NCI-H526 (cell line): ENCODE measurements at places on chromosomes 16 and 17.

- DNase-seq = no peak
Measured at GRCh38 chr16:66079671-66080334, 286.7 kb upstream of the CDH5 start.

DNA sequence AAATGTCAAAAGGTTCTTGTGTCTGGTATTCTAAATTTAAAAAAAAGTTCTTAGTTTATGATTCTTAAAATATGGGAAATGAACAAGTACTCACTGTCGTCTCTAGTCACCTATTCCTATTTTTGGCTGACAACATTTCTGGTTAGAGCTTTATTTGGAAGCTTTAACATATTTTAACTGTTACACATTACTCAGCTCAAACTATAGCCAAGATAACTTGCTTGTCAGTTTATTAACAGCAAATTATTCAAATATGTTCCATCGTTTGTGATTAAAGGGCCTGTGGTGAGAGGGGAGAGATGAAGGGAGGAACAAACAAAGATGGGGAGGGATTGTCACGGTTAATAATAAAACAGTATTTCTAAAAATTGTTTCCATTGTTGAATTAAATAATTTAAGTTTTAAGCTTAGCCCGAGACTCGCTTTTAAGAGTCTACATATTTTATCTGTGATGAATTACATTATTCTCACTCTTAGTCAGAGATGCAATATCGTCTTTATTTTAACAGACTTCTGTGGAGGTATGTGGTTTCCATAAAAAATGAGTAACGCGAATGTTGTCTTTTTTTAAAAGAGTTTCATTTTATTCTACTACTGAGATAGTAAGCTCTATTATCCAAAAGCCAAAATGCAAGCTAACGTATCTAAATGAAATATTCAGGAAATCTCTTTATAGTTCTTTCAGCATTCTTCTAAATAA is 321.9 kb upstream of the PMFBP1 start:
- DNase-seq = no peak

DNA sequence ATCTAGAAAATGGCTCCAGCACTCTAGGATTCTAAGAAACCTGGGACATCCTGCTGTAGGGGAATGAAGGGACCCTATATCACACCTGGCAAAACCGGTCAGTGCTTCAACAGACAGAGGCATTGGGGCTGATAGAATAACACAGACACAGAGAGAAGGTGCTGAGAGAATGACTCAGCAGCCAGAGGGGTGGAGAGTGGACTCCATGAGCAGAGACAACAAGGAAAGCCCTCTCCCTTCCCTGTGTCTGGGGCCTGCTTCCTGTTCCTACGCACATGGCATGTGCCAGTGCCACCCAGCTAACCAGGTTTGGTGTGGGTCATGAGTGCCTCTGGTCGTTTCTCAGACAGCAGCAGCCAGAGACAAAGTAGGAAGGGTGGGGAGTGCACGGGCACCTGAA is 140.3 kb downstream of the CCT6B start:
- no peak for DNase-seq

- no peak for DNase-seq
Measured at GRCh38 chr17:50330151-50330775, 15.7 kb upstream of the XYLT2 start.

DNA sequence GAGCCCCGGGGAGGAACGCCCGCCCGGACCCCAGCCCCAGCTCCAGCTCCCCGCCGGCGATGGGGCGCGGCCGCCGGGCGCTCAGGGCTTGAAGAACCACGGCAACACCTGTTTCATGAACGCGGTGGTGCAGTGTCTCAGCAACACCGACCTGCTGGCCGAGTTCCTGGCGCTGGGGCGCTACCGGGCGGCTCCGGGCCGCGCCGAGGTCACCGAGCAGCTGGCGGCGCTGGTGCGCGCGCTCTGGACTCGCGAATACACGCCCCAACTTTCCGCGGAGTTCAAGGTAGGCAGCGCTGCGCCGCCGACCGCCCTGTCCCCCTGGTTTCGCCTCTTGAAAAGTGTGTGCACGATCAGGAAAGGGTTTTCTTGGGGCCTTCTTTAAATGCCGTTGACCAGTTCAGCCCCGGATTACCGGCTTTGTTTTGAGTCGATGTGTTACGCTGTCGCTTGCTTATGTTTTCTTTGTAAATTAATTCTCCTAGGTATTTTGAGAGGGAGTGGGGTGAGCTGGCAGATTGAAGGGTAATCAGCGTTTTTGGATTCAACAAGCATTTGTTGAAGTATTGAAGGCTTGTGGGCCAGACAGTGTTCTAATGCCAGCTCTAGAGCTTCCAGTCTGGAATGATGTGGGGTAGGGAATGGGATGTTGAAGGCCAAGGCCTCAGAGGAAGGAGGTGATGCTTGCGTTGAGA is 681 bp downstream of the USP43 start:
- DNase-seq = peak; percentile 32

GRCh38 chr16:88651276-88651988 is 579 bp upstream of the CYBA start:
- DNase-seq = no peak

DNA sequence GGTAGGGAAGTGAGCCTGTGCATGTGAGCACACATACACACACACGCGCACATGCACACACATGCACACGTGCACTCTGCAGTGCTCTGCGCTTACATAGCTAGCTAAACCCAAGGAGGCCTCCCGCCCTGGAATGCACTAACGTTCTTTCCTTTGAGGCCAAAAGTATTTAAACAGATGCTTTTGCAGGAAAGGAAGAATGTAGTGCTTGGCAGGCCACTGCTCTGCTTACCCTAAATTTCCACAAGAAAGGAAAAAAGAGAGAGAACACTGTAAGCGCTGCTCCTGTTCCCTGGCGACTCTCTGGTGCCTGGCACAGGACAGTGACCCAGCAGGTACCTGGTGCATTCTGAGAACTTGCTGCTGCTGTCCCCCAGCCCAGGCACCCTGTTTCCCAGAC is 31.3 kb upstream of the MRPS23 start:
- DNase-seq = no peak

DNA sequence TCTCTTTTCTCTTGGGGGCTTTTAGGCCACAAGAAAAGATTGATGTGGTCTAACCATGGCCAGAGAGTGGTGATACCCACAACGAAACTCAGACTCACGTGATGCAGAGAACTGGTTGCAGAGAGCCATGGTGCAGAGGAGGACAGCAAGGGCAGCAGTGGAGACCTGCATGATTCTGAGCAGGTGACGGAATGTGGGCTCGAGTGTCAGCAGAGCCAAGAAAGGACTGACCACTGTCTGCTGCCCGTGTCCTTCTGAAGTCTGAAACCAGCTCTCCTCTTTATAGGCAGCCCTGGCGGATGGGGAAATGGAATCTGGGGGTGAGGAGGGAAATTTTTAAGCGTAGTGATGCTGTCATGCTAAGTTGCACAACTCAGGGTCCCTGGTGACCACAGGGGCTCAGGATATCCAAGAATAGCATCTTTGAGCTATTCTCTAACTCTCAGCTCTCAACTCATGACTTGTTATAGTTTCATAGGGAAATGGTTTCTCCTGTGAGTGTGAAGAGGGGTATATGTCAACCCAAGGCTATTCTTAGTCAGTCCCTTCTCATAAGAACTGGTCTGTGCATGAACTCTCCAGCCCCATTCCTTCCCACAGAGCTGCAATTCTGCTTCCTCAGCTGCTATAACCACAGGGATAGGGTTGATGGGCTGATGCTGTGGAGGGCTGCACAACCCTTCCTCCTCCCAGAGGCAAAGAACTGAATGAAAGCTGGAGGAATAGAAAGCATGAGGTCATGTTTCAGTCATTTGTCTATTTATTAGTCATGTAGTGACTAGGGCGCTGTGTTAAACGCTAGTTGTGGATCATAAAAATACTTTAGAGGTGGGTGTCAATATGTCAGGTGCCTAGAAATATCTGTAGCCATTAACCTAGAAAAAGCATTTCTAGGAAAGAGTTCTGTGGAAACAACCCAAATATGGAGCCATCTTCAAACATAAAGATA is at the start of gene CCL3:
Gene CCL3, minus strand, starts transcription at position 256 of the 949 bp plus-strand sequence. Its CDS starts 85 bp downstream, at position 171.
- no peak for DNase-seq

DNA sequence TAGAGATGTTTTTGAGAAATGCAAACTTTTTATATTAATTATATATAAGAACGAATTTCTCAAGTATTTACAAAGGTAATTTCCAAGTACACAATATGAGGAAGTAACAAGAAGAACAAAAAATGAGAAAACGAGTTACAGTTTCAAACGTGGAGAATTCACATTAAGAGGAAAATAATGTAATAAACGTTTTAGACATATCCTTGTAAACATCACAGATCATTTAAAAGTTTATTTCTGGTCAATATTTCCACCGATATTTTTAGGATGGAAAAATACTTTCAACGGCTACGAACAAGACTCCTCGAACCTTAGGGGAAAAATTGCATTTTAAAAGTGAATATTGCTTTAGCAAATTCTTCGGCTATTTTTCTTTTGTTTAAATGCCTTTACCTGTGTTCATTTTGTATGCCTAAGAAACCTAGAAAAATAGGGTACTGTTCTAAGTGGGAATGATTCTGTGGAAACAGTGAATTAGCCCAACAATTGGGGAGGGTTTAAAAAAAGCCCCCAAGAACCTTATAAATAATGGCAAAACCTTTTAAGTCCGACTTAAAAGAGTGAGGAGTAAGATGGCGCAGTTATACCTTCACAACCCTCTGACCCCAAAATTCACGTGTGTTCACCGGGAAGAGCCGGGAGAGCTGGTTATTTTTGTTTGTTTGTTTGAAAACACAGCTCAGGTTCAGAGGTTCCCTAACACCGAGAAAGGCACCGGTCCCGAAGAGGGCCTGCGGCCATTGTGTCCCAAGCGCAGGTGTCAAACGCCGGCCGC is 3.3 kb downstream of the HNF1B start:
- peak; percentile 4 for DNase-seq

GRCh38 chr16:90022209-90023077 is 3.2 kb upstream of the DBNDD1 start:
- DNase-seq = peak; percentile 96

DNA sequence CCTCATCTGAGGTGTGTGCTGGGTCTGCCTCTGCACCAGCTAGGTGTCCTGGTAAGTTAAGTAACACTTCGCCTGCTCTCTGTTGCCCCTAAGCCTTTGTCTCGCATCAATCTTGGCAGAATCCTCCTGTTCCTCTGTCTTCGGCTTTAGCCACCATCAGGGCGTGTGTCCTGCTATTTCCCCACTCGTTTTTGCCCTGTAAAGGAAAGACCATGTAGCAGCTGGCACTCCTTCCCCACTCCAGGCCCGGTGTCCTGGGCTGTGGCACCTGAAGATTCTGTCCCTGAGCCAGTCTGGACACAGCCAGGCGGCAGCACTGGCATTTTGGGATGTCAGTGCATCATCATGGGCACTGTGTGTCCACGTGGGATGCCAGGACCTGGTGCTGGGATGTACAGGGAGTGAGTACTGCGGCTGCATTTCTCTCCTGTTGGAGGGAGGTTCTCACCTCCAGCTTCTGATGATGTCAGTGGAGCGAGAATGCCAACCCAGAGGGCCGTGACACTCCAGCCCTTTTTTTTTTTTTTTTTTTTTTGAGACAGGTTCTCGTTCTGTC is 26.2 kb upstream of the FOXK2 start:
- DNase-seq = no peak

- no peak for DNase-seq
Measured at GRCh38 chr16:77569406-77569805, 134.6 kb upstream of the ADAMTS18 start.

- DNase-seq = no peak
Measured at GRCh38 chr16:8961811-8962390, 1.8 kb downstream of the USP7 start.

- no peak for DNase-seq
Measured at GRCh38 chr17:78672005-78672404, 94.8 kb upstream of the DNAH17 start.

DNA sequence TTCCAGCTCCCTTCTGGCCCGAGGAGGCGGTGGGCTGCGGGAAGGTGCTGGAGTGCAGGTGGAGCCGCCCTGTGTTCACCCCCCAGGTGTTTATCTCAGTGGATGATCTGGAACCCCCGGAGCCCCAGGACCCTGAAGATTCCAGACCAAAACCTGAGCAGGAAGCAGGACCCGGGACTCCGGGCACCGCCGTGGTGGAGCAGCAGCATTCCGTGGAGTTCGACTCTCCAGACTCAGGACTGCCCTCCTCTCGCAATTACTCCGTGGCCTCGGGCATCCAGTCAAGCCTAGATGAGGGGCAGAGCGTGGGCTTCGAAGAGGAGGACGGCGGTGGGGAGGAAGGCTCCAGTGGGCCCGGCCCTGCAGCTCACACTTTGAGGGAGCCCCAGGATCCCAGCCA is 25.5 kb downstream of the MNT start:
- no peak for DNase-seq

DNA sequence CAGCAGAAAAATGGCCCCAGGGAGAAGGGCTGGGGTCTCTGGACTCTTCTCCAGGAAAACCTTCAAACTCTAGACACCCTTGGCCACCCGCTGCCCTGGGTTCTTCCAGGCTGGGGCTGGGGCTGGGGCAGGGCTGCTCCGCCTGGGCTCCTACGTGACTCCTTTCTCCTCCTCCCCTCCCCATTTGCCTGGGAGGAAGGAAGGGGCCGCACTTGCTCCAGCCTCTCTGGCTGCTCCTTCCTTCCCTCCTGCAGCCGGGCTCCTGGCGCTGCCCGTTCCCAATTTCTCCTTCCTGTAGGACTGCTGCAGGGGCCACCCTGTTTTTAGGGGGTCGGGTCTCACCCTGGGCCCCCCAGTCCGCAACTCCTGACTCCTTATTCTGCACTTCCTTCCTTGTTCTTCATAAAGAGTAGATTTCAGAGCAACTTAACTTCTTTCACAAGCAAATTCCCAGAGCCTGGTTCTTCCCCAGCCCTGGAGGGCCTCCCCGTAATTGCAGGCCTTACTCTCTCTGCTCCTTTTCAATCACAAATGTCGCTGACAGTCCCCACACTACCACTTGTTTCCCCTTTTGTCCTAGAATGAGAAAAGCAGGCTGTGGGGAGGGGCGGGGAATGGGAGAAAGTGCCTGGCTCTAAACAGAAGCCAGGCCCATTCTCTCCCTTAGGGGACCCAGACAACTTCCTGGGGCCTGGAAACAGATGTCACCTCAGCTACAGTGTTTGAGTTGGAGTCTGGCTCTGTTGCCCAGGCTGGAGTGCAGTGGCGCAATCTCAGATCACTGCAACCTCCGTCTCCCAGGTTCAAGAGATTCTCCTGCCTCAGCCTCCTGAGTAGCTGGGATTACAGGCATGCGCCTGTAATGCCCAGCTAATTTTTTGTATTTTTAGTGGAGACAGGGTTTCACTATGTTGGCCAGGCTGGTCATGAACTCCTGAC is 137.8 kb downstream of the ENGASE start:
- no peak for DNase-seq

GRCh38 chr17:17681744-17682292 is 560 bp downstream of the RAI1 start:
- peak; percentile 66 for DNase-seq

- DNase-seq = no peak
Measured at GRCh38 chr17:17107891-17108431, 65.7 kb downstream of the MPRIP start.
